Caco-2 (cell line): ENCODE measurements at places on chromosomes 2 and 18. TPM values are rescaled to one million over a fixed set of nuclear protein-coding genes. Genes with fewer than 3 reads are reported as not detected.

DNA sequence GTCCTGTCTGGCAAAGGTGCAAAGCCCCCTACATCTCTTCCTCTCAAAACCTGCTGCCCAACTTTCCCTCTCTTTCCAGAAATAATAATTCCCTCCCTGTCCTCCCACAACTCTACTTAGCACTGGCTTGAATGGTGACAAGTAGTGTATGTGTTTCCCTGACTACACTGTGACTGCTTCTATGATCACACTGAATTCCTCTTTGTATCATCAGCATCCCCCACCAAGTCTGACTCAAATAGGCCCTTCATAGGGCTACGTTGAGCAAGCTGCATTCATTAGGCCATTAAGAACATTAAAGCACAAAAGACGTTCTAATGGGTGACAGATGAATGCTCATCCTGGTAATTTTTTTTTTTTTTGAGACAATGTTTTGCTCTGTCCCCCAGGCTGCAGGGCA, 13.7 kb upstream of the ST3GAL5 start:
- no peak overlapping the region for H3K4me3 ChIP-seq
- H3K27ac ChIP-seq: no peak overlapping the region
- H3K36me3 ChIP-seq: no peaks in the 10 kb centered on the region; the same call in 1 of the 2 replicates
- no peaks in the 10 kb centered on the region for H3K27me3 ChIP-seq

DNA sequence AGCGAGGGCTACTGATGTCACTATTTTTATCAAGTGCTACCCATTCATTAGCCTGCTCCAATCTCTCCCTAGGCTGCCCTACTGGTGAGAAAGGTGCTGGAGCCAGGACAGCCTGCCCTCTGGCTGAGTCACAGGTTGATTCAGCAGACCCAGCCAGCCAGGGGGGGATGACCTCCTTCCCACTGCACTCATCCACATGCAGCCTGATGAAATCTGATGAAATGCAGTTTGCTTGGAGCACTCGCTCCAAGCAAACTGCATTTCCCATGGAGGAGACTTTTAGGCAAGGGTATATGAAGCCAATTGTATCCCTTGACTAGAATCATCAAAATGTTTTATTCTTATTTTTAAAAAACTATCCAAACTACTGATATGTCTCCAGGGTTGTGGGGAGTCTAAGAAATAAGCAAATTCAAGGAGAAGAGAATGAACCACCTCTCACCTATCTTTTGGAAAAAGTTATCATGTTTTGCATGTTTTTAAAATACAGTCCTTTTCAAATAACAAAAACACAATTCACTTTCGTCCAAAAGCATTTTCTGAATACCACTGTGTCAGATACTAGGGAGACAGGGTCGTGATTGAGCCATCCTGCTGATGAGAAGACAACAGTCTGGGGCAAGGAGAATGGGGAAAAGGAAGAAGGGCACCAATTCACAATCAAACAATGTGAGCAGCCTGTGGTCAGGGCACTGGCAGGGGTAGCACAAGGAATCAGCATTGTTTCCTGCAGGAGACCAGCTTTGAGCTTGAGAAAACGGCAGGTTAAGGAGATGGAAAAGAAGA, 128.3 kb downstream of the AFF3 start:
- no peak for DNase-seq
- H3K36me3 ChIP-seq: no peaks in the 10 kb centered on the region
- no peak overlapping the region for H3K27ac ChIP-seq
- H3K27me3 ChIP-seq: no peaks in the 10 kb centered on the region
- no peak overlapping the region for H3K4me3 ChIP-seq

DNA sequence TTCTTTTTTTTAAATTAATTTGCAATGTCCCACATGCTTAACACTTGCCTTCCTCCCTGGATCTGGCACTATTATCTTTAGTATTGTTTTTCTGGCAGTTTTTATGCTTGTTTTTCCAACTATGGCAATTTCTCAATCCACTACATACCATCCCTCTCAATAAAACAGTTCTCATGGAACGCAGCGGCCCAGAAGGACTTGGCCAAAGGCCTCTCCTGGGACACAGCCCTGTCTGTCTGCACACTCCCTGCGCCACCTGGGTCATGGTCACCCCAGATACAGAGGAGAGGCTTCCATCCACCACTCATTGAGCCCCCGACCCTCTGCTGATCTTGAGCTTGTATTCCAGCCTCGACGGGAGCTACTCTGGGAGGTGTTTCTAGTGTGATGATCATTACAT, 91.2 kb downstream of the TWIST2 start:
- no peak for DNase-seq
- H3K4me1 ChIP-seq: no peaks in the 10 kb centered on the region
- H3K27ac ChIP-seq: no peak overlapping the region
- no peak overlapping the region for H3K4me3 ChIP-seq
- H3K36me3 ChIP-seq: no peaks in the 10 kb centered on the region
- H3K27me3 ChIP-seq: no peaks in the 10 kb centered on the region

DNA sequence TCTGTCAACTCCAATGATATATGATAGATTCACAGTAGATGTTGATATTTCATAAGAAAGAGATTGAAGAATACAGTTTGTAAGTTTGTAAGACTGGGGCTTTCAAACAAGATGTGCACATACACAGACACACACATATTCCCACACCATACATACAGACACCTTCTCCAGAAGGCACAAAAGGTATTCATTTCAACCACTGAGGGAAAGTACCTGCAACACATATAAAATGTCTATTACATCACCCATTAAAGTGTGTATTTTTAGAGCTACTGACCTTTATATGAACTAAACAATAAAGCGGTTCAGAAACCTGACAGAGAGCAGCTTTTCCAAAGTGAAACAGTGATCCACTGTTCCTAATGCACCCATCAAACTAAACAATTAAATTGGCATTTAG, 53.3 kb downstream of the CCDC148 start:
- no peak overlapping the region for H3K4me3 ChIP-seq
- DNase-seq: no peak
- no peaks in the 10 kb centered on the region for H3K4me1 ChIP-seq

GRCh38 chr18:24544949-24545348, 84.5 kb downstream of the HRH4 start:
- H3K4me1 ChIP-seq: no peaks in the 10 kb centered on the region
- H3K27ac ChIP-seq: no peak overlapping the region
- H3K27me3 ChIP-seq: no peaks in the 10 kb centered on the region
- no peak for DNase-seq

DNA sequence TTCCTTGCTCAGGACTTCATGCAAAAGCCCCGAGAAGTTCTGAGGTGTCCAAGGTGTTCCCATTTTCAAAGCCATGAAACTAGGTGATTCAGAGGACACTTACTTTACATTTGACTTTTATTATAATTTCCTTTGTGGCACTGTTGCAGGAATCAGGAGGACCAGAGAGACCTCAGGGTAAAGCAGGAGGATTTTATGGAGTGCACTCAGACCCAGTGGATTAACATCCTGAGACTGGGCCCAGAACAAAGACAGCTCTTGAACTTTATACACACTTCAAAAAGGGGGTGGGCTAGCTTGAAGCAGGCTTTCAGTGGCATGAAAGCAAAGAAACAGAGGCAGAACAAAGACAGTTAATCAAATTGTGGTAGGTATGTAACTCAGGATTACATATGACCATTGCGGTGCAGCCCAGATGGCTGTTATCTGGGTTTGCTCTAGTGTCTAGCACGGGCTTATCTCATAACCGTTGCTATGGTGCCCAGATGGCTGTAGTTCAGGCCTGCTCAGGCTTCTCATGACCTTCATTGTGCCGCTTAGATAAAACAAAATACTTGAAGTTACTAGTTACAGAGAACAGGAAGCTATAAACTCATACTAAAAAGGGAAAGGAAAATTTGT, 39.4 kb downstream of the TMEM182 start:
- no peaks in the 10 kb centered on the region for H3K27me3 ChIP-seq
- no peak overlapping the region for H3K27ac ChIP-seq
- H3K36me3 ChIP-seq: no peaks in the 10 kb centered on the region; the same call in 1 of the 2 replicates
- H3K4me1 ChIP-seq: peaks cover 10% of the 10 kb centered on the region
- H3K4me3 ChIP-seq: no peak overlapping the region
- no peak for DNase-seq

DNA sequence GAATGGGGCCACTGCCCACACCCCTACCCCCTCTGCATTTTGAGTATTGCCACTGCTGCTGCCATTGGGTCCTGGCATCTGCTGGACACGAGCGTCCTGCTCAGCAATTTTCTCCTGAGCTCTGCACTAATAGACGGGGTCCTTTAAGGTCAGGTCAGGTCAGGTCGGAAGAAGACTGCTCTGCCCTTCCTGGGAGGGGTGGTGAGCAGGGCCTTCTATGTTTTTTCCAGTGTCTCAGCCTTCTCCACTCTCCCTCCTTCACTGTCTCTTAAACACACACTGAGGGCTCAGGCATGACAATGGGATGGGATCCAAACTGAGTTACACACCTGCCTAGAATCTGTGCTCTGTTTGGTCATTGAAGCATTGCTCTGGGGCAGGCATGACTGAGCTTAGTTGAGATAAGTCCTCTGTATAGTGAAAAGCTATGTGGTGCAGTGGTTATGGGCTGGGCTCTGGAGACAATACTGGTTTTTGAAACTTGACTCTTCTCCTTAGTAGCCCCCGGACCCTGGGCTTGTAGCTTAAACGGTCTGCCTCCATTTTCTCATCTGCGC, 10.6 kb downstream of the MYO1B start:
- no peak for DNase-seq
- H3K4me1 ChIP-seq: peaks cover 30% of the 10 kb centered on the region
- no peak overlapping the region for H3K4me3 ChIP-seq
- no peaks in the 10 kb centered on the region for H3K27me3 ChIP-seq

DNA sequence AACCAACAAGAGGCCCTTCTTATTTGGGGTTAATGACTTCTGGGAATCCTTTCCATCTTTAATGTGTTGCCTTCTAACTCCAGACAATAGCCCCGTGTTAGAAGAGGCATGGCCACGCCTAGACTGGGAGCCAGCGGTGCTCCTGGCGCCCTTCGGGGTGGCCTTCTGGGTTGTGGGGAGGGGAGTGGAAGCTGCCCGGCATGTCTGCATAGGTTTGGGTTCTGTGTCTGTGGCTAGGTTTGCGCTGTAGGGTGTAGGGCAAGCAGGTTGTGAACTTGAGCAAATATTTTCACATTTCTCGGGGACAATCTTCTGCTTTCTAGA, 40.4 kb downstream of the CELF4 start:
- H3K4me3 ChIP-seq: no peak overlapping the region
- H3K36me3 ChIP-seq: no peaks in the 10 kb centered on the region
- no peak overlapping the region for H3K27ac ChIP-seq
- no peaks in the 10 kb centered on the region for H3K4me1 ChIP-seq
- no peak for DNase-seq
- no peaks in the 10 kb centered on the region for H3K27me3 ChIP-seq

The DSG4 gene
- total RNA-seq: not detected in 2 replicates

- peak overlapping the region; percentile 38 for H3K4me3 ChIP-seq
- H3K4me1 ChIP-seq: 0 out of 2 replicates have a peak, but pooled peaks cover 5% of the 10 kb centered on the region
- H3K27me3 ChIP-seq: peaks cover 4% of the 10 kb centered on the region
Measured at GRCh38 chr2:12716032-12716281, 779 bp upstream of the TRIB2 start.

The SCN1A gene
- not detected in 2 replicates for total RNA-seq

The TSPYL6 gene
- total RNA-seq: not detected in 2 replicates

The ASB18 gene
- total RNA-seq: not detected in 2 replicates

GRCh38 chr18:29711932-29712331, 1330.6 kb downstream of the DSC3 start:
- no peaks in the 10 kb centered on the region for H3K27me3 ChIP-seq
- DNase-seq: no peak
- H3K27ac ChIP-seq: no peak overlapping the region
- H3K36me3 ChIP-seq: no peaks in the 10 kb centered on the region
- no peak overlapping the region for H3K4me3 ChIP-seq

DNA sequence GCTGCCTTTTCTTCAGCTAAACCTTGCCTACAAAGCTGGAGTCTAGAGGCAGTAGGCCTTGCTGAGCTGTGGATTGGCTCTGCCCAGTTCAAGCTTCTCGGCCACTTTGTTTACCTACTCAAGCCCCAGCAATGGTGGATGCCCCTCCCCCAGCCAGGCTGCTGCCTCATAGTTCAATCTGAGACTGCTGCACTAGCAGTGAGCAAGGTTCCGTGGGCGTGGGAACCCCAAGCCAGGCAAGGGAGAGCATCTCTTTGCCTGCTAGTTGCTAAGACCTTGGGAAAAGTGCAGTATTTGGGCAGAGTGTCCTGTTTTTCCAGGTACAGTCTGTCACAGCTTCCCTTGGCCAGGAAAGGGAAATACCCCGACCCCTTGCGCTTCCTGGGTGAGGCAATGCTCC, 68.9 kb downstream of the VAPA start:
- no peaks in the 10 kb centered on the region for H3K4me1 ChIP-seq
- no peaks in the 10 kb centered on the region for H3K27me3 ChIP-seq
- H3K4me3 ChIP-seq: no peak overlapping the region
- no peak overlapping the region for H3K27ac ChIP-seq
- no peaks in the 10 kb centered on the region for H3K36me3 ChIP-seq
